ENCODE measurements at places on chromosomes 2 and 18.

GRCh38 chr2:201975434-201975833 lies 58.2 kb upstream of the FZD7 start:
- no peak for DNase-seq

DNA sequence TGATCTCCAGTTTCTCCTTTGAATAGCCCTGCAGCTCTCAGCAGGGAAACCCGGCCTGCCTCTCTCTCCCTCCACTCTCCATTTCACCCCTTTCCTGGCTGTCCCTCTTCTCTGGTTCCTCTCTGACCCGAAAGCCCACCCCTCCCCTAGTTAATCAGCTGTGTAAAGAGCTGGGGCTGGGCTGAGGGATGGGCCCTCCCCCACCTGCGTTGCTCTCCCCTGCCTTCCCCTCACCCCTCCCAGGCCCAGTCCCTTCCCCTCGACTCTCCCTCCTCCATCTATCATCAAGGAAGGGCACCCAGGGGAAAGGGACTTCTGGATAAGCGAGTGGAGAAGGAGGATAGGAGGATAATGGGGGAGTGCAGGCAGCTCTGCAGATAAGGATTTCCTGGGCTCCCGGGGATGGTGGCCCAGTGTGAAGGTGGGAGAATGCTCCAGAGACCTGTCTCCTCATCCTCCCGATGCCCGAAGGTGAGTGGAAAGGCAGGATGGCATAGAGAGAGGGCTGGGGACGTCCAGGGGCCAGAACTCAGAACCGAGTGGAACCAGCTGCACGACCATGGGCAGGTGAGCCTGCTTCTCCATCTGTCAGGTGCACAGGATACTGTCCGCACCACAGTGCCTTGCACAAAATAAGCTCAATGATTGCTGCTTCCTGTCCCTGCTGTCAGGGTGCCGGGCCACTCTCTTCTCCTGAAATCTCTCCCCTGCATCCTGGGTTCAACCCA lies 12.0 kb downstream of the SLC30A3 start:
- DNase-seq = no peak

- no peak for DNase-seq
These were observed 716 bp downstream of the MMADHC start for GRCh38 chr2:149586898-149587219.

GRCh38 chr2:127175751-127176354 lies 44.2 kb downstream of the CYP27C1 start:
- no peak for DNase-seq

GRCh38 chr2:53768242-53768542 lies 588 bp downstream of the CHAC2 start:
- peak; percentile 81 for DNase-seq

- peak; percentile 33 for DNase-seq
These were observed 87.7 kb downstream of the CLIP4 start for GRCh38 chr2:29202819-29203495.
